ENCODE measurements at places on chromosomes 13 and 19.

GRCh38 chr19:19402656-19403372 is 2.7 kb upstream of the GATAD2A start:
- no peak for DNase-seq

- DNase-seq, result no peak
Measured at GRCh38 chr13:76820759-76821158, 65.4 kb downstream of the KCTD12 start.

DNA sequence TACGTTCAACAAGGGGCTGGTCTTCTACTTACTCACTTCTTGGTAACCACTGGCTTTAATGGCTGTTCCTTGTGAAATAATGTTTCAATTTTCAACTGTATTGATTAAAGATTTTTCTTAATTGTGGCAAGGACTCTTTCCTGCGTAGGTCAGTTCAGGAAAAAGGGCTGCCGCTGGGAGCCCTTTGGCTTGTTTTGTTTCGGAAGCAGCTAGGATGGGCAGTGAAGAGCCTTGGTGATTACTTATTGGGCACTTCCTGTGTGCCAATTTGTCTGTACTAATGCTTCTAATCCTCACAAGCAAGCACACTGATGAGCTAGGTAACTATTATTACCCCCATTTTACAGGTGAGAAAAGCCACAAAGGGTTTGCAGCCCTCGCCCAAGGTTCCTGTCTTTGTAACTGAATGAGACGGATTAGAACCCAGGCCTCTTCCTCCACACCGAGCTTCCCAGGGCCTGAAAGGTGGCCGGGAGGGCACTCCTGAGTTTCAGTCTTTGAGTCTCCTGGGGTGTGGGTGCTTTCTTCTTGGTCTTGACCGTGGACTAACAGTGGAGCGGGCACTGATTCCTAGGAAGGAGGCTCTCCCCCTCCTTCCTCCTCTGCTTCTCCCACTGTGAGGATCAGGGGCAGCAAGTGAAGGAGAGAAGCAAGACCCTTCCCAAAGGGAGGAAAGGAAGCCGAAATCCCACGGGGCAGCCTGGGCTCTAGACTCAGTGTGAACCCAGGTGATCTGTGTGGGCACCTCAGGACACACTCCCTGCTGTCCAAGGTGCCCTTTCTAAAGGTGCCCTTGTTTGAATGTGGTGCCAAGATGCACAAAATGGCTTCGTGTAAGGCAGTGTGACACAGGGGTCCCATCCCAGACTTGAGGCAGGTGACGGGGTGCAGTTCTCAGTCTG is 3.7 kb downstream of the COL4A2 start:
- DNase-seq, result no peak

GRCh38 chr19:873084-873483 is 13.6 kb downstream of the CFD start:
- peak; percentile 93 for DNase-seq

DNA sequence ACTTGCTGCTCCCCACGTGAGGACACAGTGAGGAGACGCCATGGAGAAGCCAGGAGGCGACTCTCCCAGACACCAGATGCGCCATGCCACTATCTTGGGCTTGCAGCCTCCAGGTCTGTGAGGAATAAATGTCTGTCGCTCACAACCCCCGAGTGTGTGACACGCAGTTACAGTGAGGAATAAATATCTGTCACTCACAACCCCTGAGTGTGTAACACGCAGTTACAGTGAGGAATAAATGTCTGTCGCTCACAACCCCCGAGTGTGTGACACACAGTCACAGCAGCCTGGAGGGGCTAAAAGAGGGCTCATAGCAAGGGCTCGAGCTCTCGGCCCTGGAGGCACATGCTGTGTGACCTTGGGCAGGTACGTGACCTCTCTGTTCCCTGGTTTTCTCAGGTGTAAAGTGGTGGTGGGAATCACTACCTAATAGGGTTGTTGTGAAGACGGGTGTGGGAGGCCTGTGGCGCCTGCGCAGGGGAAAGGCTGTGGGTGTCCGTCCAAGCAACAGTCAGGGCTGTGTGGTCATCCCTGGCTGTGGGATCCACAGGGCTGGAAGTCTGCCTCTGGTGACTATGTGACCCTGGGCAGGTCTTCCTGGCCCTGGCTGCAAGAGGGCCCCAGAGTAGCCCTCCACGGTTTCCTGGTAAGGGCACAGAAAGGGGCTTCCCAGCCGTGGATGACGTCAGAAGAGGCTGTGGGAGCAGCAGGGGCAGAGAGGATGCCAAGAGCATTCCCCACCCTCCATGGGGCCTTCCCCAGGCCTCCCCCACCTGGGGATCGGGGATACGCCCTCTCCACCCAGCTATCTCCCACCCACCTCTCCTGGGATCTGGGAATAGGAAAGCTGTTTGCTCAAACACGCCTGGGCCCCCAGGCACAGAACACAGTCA is 77.7 kb downstream of the C1QTNF9 start:
- DNase-seq, result no peak

GRCh38 chr19:31177246-31177645 is 172.0 kb downstream of the TSHZ3 start:
- DNase-seq, result no peak

GRCh38 chr13:29125934-29126424 is 305.8 kb downstream of the MTUS2 start:
- DNase-seq, result peak; percentile 23

GRCh38 chr19:43648633-43649032 is 9.0 kb upstream of the CADM4 start:
- no peak for DNase-seq

- DNase-seq, result no peak
Measured at GRCh38 chr19:38484747-38485146, 51.3 kb downstream of the RYR1 start.

GRCh38 chr13:113365971-113366588 is 2.1 kb upstream of the GRTP1 start:
- DNase-seq, result no peak

DNA sequence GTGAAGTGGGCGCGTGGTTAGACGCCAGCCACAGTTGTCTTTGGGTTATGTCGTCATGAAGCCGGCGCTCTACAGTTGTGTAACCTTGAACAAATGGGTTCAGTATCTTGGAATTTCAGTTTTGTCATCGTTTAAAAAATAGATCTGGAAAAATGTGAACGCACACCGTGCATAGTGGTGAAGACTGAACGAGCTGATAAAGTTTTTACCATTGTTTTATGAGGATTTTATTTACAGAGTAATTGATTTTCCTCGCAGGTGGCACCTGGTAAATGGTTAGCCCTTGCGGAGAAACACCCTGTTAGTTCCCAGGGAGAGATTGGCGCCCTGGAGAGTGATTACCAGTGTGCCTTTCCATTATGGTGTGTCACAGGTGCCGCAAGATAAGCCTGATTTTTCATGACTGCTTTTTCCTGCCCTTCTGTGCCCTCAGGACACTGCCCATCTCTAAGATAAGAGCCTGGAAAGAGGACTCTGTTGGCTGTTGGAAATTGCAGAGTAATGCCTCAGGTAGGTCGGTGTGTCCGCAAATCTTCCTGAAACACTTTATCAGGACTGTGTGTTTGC is 577 bp downstream of the ZNF181 start:
- peak; percentile 71 for DNase-seq

GRCh38 chr13:98335721-98336120 is 158.7 kb upstream of the RNF113B start:
- DNase-seq, result no peak

DNA sequence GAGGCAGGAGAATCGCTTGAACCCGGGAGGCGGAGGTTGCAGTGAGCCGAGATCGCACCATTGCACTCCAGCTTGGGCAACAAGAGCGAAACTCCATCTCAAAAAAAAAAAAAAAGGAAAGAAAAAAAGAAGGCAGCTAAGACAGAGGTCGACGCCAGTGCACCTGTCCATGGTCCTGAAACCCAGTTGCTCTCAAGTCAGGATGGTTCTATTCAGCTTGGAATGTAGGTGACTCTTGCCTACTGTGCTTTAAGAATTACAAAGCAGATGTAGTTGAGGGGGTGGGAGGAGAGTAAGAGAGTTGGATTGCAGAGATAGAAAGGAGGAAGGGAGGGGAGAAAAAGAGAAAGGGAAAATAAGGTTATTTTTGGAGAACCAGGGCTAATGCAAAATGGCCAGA is 18.7 kb downstream of the CACNG7 start:
- DNase-seq, result no peak

GRCh38 chr13:109361562-109362289 is 424.7 kb downstream of the IRS2 start:
- no peak for DNase-seq

DNA sequence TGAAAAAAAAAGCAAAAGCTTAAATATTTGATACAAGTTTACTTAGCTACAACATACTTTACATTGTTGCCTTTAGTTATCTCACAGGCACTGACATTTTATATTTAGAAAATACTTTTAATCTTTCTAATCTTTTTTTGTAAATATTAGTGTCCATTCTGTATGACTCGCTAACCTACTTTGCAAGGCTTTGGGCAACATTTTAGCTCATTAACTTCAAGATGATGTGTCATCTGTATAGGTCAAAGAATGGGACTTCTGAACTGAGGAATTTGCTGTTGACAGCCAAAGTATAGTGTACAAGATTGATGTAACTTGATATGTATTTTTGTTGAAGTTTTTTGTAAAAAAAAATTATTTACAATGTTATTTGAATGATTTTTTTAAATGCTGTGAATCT is 2.7 kb upstream of the C1QTNF9 start:
- DNase-seq, result no peak

GRCh38 chr13:20175907-20176652 is 15.2 kb upstream of the GJA3 start:
- no peak for DNase-seq

DNA sequence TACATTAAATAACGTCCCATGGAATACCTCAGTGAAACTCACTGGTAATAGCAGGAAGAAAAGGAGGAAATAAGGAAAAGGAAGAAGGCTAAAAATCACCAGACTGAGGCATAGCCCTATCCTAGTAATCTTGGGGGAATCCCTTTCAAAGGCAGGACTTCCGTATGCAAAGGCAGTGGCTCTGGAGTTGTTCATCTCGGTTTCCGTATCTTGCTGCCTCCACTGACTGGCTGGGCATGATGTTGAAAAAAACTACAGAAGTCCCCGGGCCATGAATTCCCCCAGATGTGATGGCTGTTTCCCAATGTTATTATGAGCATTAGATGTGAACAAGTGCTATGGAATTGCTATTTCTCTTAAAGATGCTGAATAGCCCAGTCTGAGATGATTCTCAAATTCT is 5.5 kb downstream of the FPR2 start:
- DNase-seq, result no peak

Data from CD4-positive, alpha-beta memory T cell (primary cell).